ENCODE measurements at places on chromosomes 16 and 17.

- no peak for DNase-seq
Measured at GRCh38 chr17:8255499-8255898, 6.4 kb downstream of the PFAS start.

GRCh38 chr16:56814537-56815432 lies 50.2 kb upstream of the SLC12A3 start:
- peak; percentile 51 for DNase-seq

DNA sequence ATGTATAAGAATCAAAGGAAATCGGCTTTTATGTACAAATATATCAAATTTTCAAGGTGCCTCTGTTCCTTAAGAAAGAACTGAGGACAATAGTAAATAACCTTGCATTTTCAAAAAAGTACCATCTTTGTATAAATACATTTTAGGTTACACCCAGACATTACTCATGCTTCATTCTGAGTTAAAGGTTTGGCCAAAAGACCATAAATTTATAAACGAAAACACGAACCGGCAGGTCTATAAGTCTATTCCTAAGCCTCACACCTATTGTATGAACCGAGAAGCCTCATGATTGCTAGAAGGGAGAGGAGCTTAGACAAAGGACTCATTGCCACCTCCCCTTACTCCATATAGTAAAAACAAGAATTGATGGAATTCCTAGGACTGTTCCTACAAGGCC lies 94.6 kb upstream of the PSMD7 start:
- DNase-seq = no peak

DNA sequence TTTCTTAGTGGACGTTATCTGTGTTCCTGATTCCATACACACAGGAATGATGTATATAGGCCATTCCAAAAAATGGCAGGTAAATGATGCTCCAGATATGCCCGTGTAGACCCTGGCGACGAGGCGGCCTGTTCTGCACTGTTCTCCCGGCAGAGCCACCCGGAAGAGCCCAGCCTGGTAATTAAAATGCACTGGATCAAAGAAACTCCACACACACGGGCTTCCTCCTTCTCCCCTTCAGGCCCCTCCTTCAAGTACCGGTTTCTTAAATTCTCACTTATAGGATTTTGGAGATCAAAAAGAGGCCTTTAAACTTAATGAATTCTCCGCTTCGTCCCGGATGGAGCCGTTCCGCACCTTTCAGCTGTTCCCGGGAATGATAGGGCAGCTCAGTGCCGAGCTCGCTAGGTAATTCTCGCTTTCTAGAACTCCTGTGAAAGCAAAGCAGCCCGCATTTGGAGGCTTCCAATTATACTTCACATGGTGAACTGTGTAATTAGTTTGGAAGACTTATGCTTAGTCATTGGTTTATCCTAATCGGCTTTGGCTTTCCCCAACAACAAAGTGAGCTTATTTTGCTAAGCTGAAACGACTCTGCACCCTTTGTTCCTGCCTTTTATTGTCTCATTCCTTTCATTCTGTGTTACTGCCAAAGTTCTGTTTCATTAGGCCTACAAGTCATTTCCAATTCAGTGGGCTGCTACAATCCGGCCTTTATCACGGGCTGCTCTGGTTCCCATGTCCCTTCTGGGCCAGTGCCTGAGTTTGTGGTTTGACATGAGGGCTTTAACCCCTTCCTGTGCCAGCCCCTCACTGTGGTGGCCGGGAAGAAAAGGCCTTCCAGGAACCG lies 150.0 kb downstream of the MSI2 start:
- no peak for DNase-seq

GRCh38 chr17:72378414-72379390 lies 257.9 kb downstream of the SOX9 start:
- no peak for DNase-seq

DNA sequence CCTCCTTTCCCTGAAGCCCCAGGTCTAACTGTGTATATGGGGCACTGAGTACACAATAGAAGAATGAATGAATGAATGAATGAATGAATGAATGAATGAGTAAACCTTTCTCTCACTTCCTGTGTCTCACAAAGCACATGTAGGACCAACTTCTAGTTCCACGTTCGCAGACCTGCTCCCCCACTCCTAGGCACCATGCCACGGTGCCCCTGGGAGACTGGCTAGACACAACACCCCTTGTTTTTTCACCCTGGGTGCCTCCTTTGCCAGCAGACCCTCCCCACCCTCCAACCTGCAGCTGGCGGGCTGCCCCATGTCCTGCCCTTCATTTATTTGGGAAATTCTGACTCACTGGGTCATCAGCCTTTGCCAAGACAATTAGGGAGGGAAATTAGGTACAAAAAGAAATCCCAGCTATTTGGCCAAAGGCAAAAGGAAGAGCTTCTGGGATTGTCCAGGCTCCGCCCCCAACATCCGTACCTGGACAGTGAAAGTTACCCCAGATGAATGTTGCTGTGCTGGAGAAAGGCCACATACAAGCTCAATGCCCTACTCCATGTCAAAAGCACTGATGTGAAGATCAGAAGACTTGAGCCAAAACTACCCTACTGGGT lies 7.7 kb downstream of the CES1 start:
- DNase-seq = no peak

GRCh38 chr17:63543822-63544420 lies 6.4 kb upstream of the DCAF7 start:
- DNase-seq = no peak

DNA sequence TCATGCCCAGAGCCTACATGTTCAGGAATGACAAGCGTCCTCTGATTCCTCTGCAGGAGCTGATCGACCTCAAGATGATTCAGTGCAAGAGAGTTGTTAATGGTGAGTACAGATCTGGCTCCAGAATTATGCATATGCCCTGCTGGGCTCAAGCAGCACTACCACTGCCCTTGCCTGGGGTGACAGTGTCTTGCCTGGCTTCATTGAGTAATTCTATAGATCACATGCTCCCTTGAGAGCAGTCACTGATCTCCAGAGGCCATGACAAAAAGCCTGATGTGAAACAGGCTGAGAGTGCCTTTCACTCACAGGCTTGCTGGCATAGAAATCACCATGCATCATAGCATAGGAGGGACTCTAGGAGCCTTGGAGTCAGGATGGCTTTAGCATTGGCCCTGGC lies 26.4 kb downstream of the DUS2 start:
- no peak for DNase-seq

DNA sequence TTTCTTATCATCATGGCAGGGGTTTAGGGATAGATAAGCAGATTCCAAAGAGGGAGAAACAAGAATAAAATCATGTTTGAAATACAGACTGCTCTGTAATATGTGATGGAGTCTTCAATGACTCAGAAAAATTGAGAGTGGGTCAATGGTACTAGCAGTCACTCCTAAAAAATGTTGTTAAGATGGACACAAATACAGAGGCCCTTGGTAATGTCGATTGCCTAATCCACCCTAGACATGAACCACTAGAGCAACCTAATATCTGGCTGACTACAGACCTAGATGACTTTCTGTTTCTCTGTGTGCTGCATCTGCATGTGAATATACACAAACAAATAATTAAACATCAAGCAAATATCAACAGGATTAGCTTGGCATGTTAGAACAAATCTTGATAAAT lies 135.8 kb downstream of the CDH8 start:
- no peak for DNase-seq

DNA sequence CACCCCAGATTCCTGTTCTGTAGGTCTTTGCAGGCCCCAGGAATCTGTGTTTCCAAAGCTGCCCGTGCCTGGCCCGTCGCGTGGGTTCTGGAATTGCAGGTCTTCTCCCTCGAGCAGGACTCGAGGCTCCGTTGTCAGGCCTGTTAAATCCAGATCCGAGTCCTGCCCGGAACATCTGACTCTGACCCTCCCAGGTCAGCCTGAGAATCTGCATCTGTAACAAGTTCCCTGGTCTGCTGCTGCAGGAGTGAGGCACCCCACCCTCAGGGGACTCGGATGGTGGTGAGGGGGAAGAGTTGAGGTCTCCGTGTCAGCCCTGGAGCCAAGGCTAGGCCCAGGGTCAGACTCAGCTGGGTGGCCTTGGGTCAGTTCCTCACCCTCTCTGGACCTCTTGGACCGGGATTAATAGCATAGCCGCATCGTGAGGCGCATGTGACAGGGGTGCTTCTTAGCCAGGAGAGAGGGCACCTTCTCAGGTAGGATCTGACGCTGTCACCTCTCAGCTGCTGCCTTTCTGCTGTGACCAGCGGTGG lies 8.8 kb downstream of the SPIRE2 start:
- no peak for DNase-seq
